ENCODE measurements at places on chromosomes 7 and 10.

- no peak for DNase-seq
Measured at GRCh38 chr10:44281089-44281613, 103.7 kb downstream of the CXCL12 start.

DNA sequence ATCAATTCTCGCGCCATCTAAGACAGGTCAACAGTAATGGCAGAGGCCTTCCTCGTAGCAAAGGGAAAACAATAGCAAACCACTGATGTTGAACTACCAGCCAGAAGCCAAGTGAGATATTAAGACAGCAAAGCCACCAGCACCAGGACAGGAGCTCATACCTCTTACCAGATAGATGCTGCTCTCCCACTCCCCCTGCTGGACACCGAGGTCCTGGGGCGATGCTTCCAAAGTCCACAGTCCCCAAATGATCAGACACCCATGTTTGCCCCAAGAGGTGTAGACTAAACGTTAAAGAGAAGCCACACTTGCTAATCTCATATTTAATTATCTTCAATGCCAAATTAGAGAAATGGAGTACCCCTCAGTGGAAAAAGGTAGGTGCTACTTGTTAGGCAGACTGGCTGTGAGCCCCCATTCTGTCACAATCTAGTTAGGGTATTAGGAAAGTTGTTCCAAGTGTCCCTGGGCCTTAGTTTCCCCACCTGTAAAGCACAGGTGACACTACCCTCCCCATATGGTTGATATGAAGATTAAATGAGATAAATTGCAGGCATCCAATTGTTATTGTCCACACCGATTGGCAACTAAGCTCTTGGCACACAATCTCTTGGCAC lies 39.9 kb downstream of the TOMM7 start:
- peak; percentile 75 for DNase-seq

DNA sequence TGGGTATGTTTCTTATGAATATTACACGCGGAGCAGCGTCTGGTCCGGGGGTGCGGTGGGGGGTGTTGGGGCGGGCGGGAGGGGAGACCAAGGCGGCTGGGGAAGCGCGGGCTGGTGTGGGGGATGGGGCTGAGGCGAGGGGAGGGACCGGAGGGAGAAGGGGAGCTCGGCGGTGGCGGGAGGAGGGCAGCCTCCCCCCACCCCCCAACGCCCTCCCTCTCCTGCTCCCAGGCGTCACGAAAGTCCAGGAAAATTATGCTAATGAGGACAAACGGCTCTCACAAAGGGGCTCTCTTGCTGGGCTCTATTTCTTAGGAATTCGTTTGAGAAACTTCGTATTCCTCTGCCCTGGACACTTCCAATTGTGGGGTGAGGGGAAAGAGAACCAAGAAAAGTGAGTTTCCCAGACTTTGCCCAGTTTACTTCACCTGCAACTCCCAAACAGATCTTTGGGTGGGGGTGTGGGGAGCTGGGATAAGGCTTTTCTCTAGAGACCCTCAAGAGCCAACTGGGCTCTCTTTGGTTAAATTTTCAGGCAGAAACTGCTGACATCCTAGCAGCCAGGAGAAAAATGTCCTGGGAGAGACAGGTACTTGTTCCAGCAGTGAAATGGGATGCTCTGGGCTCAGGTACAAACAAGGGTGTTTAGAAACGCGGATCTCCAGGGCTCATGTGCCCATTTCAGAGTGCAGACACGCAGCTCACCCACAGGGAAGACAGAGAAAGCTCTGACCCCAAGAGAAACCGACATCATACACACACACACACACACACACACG lies 11.7 kb upstream of the HOXA2 start:
- no peak for DNase-seq

DNA sequence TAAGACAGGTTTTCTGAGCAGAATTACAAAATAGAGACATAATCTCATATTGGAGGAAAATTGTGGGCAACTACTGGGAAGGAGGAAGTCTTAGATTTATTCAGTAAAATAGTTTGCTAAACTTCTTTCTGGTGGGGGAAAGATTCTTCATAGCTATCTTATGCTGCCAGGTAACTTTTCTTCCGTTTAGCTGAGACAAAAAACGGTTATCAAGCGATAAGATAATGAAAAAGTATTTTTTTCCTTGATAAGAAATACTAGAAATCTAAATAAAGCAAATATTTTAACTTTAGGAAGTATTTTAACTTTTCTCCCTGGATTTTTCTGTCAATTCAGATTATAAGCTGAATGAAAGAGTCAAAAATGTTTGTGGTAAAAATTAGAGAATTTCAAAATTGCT lies 52.3 kb downstream of the JMJD1C start:
- no peak for DNase-seq

DNA sequence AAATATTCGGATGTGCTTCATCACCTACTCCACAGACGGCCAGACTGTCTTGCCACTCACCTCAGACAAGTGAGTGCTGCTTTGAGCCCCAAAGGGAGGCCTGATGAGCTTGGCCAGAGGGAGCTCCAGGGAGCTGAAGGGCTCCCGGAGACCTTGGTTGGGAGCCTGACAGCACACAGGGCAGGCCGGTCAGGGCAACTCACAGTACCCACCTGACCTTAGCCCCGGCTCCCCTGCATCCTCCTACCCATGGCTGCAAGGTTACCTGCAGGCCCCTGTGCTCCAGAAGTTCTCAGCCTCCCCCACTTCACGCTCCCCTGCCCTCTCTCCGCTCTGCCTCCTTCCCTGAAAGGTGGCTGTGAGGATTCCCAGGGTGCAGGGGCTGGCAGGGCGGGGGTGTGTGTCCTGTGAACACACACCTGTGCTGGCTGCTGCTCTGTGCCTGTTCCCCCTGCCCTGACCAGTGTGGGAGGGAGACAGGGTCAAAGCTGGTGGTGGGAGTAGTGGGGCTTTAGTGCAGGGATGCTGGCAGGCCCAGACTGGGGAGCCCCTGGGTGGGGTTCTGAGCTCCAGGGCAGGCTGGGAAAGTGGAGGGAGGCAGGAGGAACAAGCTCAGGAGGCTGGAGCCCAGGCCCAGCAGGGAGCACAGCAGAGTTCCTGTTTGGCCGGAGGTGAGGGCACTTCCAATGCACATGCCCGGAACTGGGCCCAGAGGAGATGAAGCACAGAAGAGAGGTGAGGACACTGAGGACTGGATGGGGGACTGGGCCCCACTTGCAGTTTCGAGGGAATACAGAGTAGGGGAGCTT lies 7.2 kb downstream of the ANTXRL start:
- no peak for DNase-seq

GRCh38 chr10:35848412-35848811 lies 206.3 kb upstream of the FZD8 start:
- DNase-seq = no peak
